ENCODE measurements at places on chromosomes 16 and 17.

GRCh38 chr16:51134269-51134812 lies 16.7 kb downstream of the SALL1 start:
- DNase-seq: no peak

DNA sequence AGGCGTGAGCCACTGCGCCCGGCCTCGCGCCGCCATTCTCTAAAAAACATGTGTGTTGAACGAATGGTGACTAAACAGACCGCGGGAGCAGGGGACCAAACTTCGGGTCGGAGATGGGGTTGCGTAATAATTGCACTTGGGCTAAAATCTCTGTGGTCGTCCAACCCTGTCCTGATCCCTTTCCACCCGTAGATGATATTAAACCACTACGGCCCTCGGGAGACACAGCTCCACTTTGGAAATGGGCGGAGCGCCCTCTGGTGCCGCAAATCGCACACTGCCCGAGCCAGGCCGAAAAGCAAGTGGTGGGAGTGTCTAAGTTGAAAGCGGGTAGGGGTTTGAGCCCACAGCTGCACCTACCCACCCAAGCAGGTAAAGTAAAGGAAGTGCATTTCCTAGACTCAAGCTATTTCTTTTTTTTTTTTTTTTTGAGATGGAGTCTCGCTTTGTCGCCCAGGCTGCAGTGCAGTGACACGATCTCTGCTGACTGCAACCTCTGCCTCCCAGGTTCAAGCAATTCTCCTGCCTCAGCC lies 17.0 kb downstream of the CAVIN1 start:
- no peak for DNase-seq

DNA sequence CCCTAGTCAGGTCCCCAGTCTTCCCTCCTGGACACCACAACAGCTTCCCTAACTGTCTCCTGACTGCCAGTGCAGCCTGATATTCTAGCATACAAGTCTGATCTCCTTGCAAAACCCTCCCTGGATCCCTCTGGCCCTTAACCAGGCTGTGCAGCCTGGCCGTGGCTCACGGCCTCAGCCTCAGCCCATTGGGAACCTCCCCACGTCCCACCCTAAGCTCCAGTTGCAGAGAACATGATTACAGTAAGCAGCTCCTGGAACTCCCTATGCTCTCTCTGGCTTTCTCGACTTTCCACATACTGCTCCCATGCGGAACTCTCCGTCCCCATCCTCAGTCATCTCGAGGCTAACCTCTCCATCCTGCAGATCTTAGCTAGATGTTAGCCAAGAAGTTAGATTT lies 13.0 kb downstream of the ALOX12B start:
- DNase-seq: no peak

- no peak for DNase-seq
Observed at GRCh38 chr16:85898521-85899442, at the start of gene IRF8. Gene IRF8 (plus strand): TSS chr16:85899162. CDS start chr16:85903016, 3,854 bp downstream.

GRCh38 chr16:66269617-66270332 lies 96.7 kb upstream of the CDH5 start:
- DNase-seq: no peak

DNA sequence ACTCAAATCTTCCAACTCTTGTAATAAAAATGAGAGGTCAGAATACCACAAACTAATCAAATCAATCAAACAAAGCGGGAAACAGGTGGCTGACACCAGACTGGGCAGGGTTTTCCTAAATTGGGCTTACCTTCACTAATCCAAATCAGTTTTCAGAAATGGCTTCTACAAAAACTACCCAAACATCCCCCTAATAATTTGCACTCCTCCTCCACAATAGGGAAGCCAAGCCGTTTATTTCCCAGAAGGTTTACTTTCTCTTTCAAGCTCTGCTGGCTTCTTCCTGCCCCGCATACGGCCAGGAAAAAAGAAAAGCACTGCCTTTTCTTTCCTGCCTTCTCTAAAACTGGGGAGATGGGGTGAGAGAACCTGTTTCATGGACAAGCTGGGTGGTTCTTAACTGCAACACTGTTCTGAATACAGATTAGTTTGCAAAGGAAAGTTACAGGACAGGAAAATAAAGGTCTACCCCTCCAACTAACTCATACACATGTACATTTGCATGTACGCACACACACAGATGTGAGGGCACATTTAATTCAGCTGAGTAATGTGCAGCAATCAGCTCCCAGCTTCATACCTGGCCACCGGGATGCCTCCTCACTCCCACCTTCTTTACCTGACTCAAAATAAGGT lies 9.2 kb downstream of the STAT3 start:
- DNase-seq: no peak

DNA sequence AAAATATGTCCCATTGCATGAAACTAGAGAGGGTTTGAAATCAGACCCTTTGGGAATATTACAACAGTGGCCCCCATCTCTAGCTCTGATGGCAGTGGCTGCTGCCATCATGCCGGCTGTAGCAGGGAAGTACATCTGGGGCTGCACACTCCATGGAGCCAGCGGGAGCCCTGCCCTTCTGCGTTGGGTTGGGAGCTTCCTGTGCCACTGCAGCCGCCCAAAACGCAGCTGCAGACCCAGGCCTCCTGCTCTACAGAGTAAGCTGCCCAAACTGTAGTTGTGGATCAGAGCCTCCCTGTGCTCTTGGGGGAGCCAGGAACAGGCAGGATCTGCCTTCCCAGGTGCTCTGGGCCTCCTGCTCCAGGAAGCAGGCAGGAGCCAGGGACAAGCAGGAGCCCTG lies 450.0 kb downstream of the HS3ST3B1 start:
- no peak for DNase-seq

GRCh38 chr16:58128711-58129096 lies 477 bp downstream of the CFAP20 start:
- no peak for DNase-seq

DNA sequence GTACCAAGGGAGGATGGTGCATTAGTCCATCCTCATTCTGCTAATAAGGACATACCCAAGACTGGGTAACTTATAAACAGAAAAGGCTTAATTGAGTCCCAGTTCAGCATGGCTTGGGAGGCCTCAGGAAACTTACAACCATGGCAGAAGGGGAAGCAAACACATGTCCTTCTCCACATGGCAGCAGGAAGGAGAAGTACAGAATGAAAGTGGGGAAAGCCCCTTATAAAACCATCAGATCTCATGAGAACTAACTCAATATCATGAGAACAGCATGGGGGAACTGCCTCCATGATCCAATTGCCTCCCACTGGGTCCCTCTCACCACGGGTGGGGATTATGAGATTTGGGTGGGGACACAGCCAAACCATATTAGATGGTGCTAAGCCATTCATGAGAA lies 84.5 kb downstream of the SEC14L1 start:
- DNase-seq: no peak

DNA sequence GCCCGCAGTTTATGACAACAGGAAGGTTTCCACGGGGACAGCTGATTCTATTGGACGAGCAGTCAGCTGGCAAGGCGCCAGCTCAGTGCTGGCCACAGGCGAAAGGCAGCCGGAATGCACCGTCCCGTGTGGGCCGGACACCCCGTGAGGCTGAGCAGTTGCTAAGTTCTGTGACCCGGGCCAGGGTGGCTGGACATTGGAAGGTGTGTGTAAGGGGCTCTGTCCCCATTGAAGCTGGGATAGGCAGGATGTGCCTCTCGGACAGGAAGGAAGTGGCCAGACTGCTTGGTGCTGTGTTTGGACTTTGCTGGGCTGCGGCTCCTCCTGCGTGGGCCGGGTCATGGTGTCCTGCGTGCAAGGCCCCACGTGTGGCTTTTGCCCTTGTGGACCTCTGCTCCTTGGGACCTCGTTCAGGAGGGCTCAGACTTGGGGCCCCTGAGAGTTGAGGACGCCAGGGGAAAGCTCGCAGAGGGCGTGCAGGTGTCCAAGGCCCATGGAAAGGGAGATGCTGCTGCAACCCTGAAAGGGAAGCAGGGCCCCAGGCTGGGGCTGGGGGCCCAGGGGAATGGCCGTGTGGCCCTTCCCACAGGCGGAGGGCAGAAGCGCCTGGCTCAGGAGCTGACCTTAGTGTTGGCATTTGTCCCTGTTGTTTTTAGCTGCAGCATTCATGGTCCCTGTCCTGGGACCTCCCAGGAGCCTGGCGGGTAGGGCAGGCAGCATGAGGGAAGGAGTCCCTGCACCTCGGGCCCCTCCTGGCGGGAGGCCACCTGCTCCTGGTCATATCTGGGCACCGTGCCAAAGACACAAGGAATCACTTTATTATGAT lies 10.0 kb downstream of the BAIAP2 start:
- no peak for DNase-seq

GRCh38 chr16:4011940-4012629 lies 104.2 kb downstream of the ADCY9 start:
- no peak for DNase-seq

DNA sequence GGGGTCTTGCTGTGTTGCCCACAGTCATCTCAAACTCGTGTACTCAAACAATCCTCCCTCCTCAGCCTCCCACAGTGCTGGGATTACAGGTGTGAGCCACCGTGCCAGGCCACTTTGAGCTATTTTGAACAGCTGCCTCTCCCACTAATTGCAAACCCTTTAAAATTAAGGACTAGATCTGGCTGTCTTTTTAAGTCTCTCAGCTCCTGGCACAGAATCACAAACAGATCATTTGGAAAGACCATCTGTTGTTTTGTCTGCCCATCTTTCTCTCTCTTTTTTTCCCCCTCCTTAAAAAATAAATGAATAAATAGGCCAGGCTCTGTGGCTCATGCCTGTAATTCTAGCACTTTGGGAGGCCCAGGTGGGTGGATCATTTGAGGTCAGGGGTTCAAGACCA lies 10.9 kb upstream of the STAT3 start:
- DNase-seq: no peak

GRCh38 chr17:45794840-45795239 lies 10.7 kb downstream of the CRHR1 start:
- DNase-seq: no peak

- no peak for DNase-seq
Observed at GRCh38 chr16:25089351-25089750, 22.2 kb upstream of the LCMT1 start.

GRCh38 chr17:52546990-52547389 lies 388.5 kb upstream of the CA10 start:
- no peak for DNase-seq

DNA sequence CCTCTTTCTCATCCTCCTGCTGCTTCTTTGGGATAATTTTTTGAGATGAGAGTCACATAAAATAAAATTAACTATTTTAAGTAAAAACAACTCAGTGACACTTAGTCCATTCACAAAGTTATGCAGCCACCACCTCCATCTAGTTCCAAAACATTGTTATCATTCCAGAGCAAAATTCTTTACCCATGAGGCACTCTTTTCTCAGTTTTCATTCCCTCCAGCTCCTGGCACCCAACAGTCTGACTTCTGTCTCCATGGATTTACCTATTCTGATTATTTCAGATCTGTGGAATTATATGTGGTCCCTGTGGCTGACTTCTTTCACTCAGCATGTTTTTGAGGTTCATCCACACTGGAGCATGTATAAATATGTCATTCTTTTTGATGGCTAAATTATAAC lies 239.9 kb upstream of the DYNLRB2 start:
- DNase-seq: no peak

Data from cortex of kidney (tissue), 1 donor.